CD8-positive, alpha-beta memory T cell (primary cell): ENCODE measurements at places on chromosomes 12 and 14. TPM values are rescaled to one million over a fixed set of nuclear protein-coding genes. Genes with fewer than 3 reads are reported as not detected.

Gene TNS2
- total RNA-seq, result 2.1 TPM

Gene LAG3
- total RNA-seq, result 236 TPM

Gene PIANP
- total RNA-seq, result 0.49 TPM

Gene ADCY6
- 0.04 TPM for total RNA-seq

Gene ENDOU
- not detected for total RNA-seq

Gene PMEL
- total RNA-seq, result 0.33 TPM

Gene MAP3K9
- total RNA-seq, result 4.7 TPM

Gene PTHLH
- total RNA-seq, result 0.33 TPM

Gene KITLG
- total RNA-seq, result 0.33 TPM

DNA sequence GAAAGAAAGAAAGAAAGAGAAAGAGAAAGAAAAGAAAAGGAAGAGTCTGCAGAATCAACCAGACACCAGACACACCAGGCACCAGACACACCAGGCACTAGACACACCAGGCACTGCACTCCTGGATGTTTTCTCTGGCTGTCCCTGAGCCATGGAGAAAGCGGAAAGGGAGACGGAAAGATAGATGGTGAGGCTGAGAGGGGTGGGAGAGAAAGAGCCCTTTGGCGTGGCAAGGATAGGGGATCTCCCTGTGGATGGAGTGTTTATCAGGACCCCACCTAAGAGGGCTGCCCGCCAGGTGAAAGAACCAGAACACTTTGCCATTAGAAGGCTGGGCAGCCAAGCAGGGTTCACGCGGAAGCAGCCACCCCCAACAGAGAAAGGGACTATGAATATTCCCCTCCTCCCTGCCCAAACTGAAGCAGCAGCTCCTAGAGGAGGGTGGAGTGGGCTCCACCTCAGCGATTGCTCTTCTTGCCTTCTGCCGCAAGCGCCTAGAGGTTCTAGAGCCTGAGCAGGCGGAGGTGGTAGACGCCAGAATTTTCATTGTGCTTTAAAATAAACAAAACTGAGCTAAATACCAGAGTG lies 13.4 kb downstream of the ST8SIA1 start:
- no peak for DNase-seq

GRCh38 chr12:27545665-27546064 lies 21.7 kb downstream of the PPFIBP1 start:
- no peak for DNase-seq

- DNase-seq, result no peak
These were observed 2.6 kb downstream of the BCL7A start for GRCh38 chr12:122024132-122024785.

DNA sequence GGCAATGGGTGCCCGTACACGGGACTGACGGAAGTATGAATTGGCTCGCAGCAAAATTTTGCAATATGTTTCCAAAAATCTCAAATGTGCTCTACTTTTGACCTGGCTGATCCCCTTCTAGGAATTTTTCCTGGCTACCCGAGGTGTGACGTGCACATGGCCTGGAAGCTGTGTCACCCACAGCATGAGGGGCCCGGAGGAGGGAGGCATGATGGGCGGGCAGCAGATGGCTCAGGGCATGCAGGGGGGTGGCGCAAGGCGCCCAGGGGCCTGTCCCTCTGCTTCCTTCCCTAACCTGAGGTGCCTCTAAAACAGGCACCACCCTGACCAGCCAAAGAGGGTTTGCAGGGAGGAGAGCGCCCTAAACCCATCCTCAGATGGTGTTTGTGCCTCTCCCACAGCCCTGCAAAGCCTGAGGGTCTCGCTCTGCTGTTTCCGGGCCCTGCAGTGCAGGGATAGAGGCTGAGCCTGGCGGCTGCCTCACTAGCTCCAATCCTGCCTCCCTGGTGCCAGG lies 6.7 kb downstream of the GPR132 start:
- DNase-seq, result no peak

GRCh38 chr14:95329941-95330340 lies 10.2 kb upstream of the CLMN start:
- no peak for DNase-seq

DNA sequence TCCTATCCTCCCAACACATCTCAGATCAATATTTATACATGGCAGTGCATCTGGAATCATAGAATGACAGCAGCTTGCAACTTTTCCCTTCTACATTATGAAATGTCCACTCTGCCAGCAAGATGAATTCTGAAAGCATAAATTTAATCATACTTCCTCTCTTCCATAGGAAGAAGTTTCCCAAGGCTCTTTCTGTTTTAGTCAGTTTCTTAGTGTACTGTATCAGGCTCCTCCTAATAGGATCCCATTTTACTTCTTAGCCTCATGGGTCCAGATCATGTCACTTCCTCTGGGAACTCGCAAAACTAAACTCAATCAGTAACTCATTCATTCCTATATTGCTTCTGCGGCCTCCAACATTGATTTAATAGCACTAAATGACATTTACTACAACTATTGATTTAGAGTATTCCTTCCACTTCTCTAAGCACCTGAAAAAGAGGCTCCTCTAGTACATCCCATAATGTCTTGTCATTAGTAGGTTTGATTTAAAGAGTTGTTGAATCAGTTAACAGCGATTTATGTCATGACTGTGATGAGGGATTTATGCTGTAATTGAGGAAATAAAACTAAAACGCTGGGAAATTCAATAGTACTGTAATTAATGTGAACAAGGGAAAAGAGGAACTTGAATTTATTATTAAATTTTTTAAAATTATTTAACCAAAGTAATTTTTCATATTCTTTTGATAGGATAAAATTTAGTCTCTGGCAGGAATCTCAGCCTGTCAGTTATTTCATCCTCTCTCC lies 4.0 kb downstream of the CLEC1A start:
- DNase-seq, result no peak

DNA sequence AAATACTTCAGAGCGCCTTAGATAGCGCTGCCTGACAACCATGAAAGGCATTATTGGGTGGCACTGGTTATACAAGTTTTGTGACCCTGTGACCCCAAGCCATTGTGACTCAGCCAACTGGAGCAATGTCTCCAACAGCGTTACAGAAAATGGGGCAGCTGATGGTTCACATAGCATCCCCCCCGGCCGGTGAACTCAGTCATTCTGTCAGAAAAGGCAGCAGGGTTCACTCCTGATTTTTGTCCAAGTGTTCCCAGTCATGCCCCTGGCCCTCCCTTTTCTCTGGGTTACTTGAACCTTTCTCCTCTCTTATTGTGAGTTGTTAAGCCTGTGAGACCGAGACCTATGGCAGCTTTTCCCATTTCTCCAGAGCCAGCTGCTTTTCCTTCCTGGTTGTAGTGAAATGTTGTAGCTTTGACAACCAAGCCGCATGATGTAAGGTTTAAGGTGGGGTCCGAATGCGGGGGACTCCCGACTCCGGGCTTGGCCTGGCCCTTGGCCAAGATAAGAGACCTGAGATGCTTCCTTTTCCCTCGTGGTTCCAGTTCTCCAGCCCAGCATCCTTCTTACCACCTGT lies 22.0 kb downstream of the CD9 start:
- no peak for DNase-seq

DNA sequence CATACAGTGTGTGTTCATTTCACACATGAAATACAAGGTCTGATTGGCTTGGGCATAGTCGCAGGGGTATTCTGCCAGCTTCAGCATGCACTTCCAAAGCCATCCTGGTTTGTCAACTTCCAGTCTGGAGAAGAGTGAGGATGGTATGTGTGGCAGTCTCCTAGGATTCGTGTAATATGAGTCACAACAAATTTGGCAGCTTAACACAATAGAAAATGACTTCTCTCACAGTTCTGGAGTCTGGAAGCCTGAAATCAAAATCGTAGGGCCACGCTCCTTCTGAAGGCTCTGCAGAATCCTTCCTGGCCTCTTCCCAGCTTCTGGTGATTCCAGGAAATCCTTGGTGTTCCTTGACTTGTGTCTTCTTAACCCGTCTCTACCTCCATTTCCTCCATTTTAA lies 167.5 kb downstream of the PPM1H start:
- no peak for DNase-seq

DNA sequence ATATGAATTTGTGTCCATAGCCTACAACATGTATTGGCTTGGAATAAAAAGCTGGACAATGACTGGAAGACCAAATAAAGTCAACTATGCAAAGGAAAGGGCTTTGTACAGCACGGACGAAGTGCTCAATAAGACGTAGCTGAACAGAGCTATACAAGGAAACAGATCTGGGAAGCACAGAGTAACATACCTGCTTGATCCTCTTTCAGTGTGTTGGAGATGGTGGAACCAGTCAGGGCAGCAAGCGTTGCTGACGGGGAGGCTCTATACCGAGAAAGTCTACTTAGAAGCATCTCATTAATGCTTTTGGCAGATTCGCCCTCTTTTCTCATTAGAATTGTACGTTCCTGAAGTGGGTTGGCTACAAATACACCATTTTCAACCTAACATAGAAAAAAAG lies 99.3 kb downstream of the HECTD4 start:
- DNase-seq, result no peak

GRCh38 chr14:72948481-72949138 lies 22.3 kb downstream of the DCAF4 start:
- peak; percentile 73 for DNase-seq

GRCh38 chr14:75428230-75429104 lies 645 bp downstream of the JDP2 start:
- DNase-seq, result no peak

DNA sequence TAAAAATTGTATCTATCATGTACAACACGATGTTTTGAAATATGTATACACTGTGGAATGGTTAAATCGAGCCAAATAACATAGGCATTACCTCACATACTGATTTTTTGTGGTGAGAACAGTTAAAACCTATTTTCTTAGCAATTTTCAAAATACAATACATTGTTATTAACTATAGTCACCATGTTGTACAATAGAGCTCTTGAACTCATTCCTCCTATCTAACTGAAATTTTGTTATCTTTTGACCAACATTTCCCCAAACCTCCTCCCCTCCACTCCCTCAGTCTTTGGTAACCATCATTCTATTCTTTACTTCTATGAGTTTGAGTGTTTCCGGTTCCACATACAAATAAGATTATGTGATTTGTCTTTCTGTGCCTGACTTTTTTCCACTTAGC lies 6.8 kb upstream of the SLC38A2 start:
- no peak for DNase-seq

DNA sequence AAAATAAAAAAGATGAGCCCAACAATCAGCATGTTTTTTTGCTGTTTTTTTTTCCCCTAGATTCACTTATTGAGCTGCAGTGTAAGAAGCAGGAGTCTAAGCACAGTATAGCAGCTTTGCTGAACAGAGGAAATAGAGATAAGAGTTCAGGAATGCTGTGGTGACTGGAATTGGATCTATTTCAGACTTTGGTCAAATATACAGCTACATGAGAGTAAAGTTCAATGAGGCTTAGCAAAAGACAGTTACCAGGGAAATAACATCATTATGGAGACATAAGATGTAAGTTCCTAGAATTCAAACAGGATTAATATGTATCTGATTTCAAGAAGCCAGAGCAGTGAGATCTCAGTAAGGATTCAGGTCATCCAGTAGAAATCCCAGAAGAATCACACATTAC lies 613.0 kb downstream of the RPS29 start:
- no peak for DNase-seq

- DNase-seq, result no peak
These were observed at the start of gene EFS for GRCh38 chr14:23365036-23365731. Gene EFS (minus strand): TSS chr14:23365172. CDS start chr14:23365025, 147 bp downstream.

- no peak for DNase-seq
These were observed 111.3 kb upstream of the SLC16A7 start for GRCh38 chr12:59484575-59484974.

- DNase-seq, result no peak
These were observed 17.4 kb downstream of the CLEC4C start for GRCh38 chr12:7729746-7730145.
